ENCODE measurements at places on chromosomes 11 and 22.

- DNase-seq = no peak
These were observed 8.0 kb downstream of the CRY2 start for GRCh38 chr11:45855308-45855707.

GRCh38 chr11:128520888-128521681 is 66.3 kb downstream of the ETS1 start:
- DNase-seq = no peak

- no peak for DNase-seq
These were observed 29.4 kb downstream of the SHISA8 start for GRCh38 chr22:41885516-41885915.

DNA sequence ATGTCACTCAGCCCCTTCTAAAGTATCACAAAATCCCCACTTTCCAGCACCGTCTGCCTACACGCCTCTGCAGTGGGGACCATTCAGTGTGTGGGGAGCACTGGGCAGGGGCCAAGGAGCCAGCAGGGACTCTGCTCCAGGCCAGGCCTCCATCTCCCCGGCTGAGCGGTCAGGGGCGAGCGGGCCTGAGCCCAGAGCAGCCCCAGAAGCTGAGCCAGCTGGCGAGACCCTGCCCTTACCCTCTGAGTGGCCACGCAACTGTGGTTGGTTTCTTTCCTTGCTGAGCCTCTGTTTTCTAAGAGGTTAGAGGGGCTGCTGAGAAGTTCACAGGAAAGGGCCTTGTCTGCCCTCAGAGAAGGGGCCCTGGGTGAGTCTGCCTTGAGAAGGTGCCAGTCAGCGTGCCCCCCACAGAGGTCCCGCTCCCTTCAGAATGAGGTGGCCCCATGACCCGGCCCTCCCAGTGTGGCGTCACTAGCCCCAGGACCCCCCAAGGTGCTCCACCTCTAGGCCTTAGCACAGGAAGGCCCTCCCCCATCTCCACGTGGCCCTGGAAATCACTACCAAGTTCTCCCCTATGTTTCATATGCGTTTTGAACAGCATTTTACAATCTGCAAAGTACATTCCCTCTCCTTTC is 46.9 kb downstream of the WNT11 start:
- DNase-seq = no peak

DNA sequence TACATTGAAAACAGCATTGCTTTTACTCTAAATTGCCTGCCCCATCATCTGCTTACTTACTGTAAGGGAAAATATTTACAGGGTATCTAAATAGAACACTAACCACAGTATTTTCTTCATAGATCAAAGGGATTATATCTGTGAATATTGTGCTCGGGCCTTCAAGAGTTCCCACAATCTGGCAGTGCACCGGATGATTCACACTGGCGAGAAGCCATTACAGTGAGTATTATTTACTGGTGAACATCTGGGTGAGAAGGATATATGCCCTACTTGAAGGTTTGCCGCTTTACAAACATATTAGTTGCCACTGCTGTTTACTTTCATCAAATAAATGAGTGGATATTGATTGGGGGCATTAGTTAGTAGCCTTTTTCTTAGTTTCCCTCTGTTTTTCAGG is 5.9 kb upstream of the CNTF start:
- no peak for DNase-seq

DNA sequence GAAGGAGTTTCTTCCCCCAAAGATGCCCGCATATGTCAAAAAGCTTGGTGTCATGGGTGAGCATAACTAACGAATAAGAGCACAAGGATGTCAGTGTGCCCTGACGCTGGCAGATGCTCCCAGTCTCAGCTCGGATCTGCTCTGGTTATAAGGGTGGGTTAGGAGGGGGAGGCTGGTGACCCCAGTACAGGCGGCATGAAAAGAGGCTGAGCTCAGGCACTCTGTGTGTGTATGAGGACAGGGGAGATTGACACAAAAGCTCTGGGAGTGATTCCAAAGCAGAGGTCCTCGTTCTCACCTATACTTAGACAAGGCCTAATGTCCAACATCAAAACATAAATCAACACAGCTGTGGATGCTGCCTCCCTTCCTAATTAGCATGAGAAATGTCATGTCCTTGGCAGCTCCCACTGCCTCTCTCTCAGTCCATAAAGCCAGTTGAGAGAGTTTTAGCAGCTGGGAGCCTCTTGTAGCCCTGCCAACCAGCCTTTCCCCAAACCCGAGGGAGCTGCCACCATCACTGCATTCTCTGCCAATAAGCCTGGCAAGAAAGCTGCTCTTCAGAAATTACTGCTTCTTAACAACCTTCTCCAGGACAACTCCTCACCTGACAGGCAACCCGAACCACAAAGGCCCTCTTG is 59.8 kb downstream of the SC5D start:
- no peak for DNase-seq

GRCh38 chr11:15059132-15059915 is 14.1 kb upstream of the CALCB start:
- no peak for DNase-seq

DNA sequence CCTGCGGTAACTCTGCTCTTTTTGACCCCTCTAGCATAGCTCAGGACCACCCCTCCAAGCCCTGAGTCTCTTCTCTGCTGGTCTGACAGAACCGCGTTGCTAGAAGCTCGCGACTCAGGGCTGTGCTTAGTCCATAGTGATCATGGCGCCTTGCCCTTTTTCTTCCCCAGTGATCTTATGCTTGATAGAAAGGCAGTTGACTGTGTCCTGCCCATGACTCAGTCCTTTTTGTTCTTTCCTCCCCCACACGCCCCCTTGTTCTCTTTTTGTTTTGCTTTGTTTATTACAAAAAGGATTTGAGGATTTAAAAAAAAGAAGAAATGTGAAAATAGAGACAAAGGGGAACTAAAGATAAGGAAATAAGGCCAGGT is 17.5 kb downstream of the IL17RA start:
- DNase-seq = no peak

DNA sequence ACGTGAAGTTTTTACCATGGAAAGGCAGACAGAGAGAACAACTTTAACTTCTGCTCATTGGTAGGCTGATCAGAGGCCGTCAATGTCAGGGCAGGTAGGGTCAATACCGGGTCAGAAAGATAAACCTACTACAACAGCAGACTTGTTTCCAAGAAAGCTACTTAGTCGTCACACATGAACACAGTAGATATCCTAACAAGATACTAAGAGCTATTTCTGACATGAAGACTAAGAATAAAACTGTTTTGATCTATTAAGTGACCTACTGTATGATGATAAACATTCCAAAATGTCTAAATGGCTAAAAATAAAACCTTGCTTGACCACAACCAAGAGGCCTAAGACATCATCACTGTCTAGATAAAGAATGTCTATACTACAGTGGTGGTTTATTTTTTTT is 231.3 kb downstream of the CADM1 start:
- DNase-seq = no peak

GRCh38 chr11:18288911-18289310 is 22.8 kb downstream of the SAA1 start:
- DNase-seq = no peak

GRCh38 chr11:120814531-120815318 is 209.2 kb upstream of the TBCEL start:
- no peak for DNase-seq

All from ecto neural progenitor cell (in vitro differentiated cells).